ENCODE measurements at places on chromosomes 6 and 20.

DNA sequence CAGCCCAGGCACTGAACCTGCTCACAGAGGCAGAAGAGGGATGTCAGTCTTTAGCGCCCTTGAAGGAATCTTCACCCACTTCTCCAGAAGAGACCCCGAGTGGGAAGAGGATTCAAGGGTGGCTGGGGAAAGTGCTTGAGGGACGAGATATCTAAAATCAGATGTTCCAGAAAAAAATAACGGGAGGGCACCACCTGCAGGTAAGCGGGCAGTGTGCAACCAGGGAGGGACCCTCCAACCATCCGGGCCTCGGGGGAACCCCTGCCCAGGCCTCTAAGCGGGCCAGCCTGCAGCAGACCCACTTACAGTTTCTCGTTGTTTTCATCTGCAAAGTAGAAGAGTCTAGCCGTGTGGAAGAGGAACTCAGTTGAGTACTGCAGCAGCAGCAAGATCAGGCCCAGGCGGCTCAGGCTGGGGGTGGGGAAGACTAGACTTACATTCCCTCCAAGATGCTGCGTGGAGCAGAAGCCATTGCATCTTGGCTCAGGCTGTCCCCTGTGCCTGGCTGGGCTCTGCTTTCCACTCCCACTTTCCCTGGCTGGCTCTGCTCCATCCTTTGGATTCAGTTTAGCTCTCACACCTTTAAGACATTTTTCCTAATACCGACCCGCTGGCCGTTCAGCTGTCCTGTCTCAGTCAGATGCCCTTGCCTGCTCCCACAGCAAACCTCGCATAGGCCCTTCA lies 71.0 kb downstream of the TRAM2 start:
- DNase-seq: no peak

DNA sequence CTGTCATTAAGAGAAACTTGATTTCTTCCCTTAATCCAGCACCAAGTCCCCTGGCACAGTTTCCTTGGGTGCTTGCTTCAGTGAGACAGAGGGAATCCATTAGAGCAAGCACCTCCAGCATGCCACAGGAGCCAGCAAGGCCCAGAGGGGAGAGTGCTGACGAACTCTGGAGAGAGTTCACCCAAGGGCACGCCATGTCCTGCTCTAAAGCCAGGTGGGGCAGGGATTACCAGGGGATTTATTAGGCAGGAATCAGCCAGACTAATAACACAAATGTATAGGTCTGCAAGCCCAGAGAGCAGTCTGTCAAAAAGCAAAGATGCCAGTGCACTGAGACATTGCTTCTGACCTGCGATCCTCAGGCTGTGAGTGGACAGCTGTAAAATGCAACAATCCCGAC lies 155.4 kb upstream of the SYNDIG1 start:
- DNase-seq: no peak

DNA sequence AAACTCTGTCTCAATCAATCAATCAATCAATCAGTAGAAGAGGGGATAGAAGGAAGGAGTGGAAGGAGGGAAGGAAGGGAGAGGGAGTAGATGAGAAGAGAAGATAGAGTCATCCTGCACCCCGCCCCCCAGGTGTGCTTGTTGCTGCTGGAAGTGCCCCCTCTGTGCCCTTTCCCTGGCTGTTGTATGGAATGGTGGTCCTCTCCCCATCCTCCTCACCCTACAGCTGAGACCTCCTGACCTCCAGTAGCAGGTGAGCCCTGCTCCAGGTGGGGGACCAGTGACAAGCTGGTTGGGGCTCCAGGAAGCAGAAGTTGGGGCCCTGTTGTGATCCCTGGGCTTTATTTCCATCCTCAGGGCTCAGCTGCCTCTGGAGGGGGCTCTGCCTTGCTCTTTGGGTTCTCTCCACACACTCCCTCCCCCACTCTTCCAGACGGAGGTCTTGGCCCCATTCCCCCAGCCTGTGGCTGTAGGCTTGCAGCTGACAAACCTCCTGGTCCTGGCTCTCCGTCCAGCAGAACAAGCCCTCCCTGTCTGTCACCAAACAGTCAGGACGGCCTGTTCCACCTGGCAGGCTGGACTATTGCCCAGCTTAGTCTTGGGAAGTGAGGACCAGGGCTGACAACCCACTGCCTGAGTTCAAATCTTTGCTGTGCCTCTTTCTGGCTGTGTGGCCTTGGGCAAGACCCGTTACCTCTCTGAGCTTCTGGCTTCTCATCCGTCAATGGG lies 26.0 kb upstream of the SCRT2 start:
- DNase-seq: no peak

- no peak for DNase-seq
These were observed 18.7 kb downstream of the MAVS start for GRCh38 chr20:3865152-3865886.

DNA sequence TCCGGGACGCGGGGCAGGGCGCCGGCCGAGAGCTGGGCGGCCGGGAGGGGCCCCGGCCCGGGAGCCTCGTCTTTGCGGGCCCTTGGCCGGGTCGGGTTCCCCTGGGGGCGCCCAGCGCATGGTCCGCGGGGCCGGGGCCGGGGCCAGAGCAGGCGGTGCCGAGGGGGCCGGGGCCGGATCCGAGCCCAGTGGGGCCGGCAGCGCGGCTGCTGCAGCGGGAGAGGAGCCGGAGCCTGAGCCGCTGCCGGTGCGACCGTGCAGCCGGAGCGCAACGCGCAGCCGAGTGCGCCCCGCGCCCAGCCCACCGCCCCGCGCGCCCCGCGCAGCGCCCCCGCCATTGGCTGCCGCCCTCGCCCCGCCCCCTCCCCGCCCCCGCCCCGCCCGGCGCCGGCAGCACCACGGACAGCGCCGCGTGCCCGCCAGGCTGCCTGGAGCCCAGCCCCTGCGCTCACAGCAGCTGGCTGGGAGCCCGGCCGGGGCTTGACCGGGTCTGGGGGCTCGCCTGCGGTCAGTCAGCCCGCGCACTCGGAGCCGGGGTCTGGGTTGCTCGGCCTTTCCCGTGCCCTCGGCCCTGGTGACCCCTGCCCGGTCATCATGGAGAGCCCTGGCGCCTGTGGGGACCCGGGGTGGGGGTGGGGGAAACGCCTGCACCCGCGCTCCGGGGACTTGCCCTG lies at the start of gene HRH3:
HRH3 (minus strand) TSS at position 287 of the 674 bp plus-strand sequence. CDS start 308 bp downstream, outside the sequence.
- DNase-seq: peak; percentile 61

- no peak for DNase-seq
These were observed 48.8 kb downstream of the TRDN start for GRCh38 chr6:123587838-123588545.

GRCh38 chr6:168533414-168533813 lies 92.4 kb downstream of the SMOC2 start:
- DNase-seq: no peak

GRCh38 chr6:3835785-3836184 lies 13.4 kb upstream of the FAM50B start:
- DNase-seq: no peak

DNA sequence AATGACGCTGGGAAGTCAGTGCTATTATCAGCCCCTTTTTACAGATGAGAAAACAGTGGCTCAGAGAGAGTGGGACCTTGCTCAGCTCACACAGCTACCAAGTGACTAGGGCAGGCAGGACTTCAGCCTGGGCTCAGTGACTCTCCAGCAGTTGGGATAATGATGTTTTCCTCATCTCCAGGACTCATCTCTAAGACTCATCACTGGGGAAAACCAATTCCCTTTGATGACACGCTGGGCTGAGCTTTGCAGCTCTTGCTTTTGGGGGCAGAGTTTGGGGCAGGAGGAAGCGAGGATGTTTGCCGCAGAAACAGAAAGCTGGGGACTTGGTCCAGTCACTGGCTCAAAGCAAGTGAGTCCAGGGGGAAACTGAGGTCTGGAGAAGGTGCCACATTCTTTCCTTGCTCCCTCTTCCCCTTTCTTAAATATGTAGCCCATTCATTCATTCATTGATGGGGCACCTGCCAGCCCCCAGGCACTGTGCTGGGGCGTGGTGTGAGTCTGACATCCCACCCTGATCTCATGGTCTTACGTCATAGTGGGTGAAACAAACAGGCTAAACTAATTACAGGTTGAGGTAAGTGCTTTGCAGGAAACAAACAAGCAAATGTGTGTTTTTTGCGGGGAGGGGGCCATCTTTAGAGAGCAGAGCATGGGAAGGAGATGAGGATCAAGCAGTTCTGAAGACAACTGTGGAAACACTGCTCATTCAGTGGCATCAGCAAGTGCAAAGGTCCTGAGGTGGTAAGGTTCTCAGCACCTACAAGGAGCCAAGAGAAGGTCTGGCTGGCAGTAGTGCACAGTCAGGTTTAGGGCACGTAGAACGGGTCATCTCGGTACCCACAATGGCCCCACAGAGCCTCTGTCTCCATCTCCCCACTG lies 74.4 kb upstream of the PMEPA1 start:
- no peak for DNase-seq

- DNase-seq: no peak
These were observed 32.8 kb downstream of the GFRA4 start for GRCh38 chr20:3630429-3630828.

Data from CD4-positive, alpha-beta T cell treated with Interleukin-6 for 4 hours (primary cell).